ENCODE measurements at places on chromosomes 4 and X.

DNA sequence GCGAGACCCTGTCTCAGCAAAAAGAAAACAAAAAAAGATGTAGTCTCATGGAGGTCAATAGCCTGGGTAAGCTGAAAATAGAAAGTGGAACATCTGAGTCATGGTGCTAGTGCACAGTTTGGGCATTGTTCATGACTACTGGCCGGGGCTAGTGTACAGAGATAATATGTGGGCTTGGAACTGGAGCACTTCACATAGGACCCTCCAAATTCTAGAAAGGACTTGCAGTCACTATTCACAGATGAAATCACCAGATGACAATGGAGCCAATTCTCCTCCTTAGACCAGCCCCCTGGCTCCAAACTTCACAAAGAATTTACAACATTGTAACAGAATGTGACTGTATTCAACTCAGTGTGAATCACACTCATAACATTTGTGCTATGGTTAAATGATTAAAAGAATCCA is 367.8 kb upstream of the SLC7A11 start:
- DNase-seq = no peak

DNA sequence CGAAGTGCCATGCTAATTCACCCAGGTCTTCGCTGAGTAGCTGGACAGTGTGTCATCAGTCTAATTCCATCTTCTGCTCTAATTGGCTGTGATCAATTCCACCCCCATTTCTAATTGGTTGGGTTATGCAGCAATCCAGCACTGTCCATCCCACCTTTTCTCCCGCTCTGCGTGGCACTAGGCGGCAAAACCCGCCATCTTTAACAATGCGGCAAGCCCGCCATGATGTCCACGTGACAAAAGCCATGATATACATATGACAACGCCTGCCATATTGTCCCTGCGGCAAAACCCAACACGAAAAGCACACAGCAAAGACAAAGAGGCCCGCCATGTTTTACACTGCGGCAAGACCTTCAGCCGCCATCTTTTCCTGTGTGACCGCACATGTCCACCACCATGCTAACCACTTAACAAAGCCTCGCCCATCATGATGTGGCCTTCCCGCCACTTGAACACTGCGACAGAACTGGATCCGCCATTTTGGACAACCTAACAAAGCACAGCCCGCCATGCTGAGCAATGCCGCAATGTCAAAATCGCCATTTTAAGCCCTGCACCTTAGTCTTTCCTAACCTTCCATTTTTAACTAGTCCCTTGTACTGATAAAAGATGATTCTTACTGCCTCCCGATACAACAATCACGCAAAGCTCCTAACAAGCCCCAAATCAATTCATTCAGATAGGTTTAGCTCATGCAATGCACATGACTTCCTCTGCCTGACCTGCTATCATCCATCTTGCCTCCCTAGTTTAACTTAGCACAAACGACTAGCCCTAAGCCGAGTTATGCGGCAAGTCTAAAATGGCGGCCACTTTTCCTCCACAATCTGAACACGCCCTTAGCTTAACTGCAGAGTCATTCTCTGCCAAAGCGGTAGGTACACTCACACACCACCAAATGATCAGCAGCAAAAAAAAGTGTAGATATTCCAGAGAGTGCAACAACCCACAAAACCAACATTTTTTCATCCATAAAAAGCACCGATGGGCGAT is 288.3 kb downstream of the CHIC1 start:
- DNase-seq = no peak

GRCh38 chr4:11069581-11070211 is 359.0 kb downstream of the HS3ST1 start:
- no peak for DNase-seq

DNA sequence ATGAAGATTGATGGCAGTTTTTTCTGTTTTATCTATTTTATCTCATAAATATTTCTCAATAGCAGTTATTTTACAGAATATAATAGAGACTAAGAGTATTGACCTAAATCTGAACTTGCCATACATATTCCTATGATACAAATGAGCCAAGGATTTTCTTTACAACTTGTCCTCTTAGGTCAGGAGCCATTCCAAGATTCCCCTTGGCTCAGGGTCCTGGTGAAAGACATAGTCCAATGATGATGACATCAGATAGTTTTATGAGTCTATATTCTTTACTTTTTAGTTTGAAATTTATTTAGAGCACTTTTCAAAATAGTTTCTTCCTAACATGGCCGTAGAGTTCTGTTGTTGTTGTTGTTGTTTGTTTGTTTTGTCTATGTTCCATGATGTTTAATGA is 869.1 kb upstream of the GRID2 start:
- DNase-seq = no peak

DNA sequence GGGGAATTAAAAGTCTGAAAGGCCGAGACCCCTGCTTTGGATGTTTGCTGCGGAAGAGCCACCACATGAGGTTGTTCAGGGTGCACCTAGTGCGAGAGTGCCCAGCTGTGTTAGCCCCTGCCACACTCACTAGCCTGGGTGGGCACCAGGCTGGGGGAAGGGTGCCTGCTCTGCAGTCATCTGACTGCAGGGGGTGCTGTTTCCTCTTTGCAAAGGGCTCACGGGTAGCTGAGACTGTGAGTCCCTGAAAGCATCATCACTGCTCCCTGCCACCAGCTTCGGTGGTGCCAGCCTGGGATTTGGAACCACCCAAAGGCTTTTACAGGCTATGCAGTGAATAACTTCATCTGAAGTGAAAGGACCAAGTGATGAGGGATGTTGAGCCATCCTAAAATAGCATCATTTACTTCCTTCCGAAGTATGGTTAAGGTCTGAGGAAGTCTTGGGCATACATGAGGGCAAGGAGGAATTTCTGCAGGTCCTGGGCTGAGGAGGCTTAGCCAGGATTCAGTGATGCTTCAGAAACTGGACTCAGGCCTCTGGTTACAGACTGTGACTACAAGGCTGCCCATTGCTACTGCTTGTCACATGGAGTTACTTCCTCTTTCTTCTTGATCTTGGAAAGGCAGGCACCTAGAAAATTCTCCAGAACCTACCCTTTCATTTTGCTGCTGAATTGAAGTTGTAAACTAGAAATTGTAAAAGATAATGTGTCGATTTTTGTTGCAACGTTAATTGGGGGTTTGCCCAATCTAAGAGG is 293.2 kb upstream of the PRPS2 start:
- DNase-seq = no peak

- DNase-seq = no peak
Observed at GRCh38 chrX:100353326-100353725, 56.7 kb downstream of the PCDH19 start.

GRCh38 chrX:140918398-140919038 is 83.9 kb upstream of the SPANXB1 start:
- no peak for DNase-seq

DNA sequence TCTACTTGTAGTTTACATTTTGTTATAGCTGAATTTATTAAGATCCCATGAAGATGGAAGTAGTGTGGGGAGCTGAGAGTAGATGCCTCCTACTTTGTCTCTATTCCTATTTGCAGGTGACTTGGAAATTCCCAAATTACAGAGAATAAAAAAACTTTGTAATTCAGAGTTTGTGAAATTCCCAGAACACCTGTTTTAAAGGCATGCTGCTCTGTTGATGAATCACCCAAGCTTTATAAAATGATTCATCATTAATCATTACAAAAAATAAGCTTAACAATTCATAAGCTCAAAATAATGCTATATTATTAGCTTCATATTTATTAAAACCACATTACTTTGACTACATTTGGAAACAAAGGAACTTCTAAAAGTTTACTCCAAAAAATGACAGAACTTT is 856.3 kb downstream of the RPA4 start:
- DNase-seq = no peak

- no peak for DNase-seq
Observed at GRCh38 chr4:151318307-151319006, 6.9 kb downstream of the SH3D19 start.

DNA sequence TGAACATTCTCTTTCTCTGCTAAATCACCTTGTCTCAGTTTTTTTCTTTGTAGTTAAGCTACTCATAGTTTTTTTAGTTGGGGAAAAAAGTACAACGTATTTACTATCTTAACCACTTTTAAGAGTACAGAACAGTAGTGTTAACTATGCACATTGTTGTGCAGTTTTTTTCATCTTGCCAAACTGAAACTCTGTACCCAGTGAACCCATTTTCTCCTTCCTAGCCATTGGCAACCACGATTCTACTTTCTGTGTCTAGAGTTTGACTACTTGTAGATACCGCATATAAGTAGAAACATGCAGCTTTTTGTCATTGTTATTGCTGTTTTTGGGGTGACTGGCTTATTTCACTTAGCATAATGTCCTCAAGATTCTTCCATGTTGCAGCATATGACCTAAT is 10.0 kb downstream of the N4BP2 start:
- no peak for DNase-seq

DNA sequence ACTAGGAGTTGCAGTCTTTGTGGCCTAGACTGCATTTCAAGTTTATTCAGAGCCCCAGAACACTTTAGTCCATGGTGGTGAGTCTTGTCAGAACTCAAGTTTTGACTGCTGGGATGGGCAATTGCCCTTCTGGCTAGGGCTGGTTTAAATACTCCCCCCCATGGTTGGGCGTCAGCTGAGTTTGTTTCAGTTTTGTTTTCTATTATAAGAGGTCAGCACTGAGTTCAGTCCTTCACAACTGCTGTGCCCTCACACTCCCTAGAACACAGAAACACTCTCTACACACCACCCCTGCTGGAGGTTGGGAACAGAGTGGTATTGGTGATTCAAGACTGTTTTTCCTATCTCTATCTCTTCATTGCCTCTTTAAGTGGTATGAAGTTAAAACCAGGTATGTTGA is 217.0 kb downstream of the GUCY2F start:
- DNase-seq = no peak

- no peak for DNase-seq
Observed at GRCh38 chrX:54427837-54428424, 12.3 kb upstream of the TSR2 start.

DNA sequence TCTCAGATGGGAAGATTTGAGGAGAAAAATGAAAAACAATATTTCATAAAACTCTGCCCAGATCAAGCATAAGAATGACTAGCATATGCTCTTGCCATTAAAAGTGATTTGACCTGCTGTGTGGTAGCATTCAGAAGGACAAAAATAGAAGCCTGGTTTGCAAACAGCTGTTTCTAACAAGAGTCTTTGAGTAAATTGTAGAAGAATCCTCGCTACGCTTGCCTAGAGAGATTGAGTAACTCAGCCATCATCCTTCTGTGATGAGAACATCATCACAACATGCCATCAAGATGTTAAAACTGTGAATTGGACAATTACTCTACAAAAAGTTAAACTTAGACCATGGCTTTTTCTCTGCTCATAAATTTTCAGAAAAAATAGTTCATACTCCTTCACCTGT is 168.9 kb upstream of the PUDP start:
- DNase-seq = no peak

DNA sequence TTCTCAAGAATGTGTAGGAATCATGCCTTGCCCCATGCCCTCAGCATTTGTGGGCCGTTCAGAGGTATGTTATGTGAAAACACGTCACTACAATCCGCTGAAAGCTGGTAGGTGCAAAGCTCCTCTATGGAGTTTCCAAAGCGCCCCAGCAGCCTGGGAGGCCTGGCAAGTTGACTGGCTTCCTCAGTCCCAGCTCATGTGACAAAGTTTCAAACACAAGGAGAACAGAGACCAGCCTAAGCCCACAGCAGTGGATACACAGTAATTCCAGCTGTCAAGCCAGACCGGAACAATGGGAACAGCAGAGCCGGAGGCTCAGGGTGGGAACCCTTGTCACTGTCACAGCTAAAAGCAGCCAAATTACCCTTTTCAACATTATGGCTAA is 33.5 kb downstream of the NAT8L start:
- DNase-seq = no peak

DNA sequence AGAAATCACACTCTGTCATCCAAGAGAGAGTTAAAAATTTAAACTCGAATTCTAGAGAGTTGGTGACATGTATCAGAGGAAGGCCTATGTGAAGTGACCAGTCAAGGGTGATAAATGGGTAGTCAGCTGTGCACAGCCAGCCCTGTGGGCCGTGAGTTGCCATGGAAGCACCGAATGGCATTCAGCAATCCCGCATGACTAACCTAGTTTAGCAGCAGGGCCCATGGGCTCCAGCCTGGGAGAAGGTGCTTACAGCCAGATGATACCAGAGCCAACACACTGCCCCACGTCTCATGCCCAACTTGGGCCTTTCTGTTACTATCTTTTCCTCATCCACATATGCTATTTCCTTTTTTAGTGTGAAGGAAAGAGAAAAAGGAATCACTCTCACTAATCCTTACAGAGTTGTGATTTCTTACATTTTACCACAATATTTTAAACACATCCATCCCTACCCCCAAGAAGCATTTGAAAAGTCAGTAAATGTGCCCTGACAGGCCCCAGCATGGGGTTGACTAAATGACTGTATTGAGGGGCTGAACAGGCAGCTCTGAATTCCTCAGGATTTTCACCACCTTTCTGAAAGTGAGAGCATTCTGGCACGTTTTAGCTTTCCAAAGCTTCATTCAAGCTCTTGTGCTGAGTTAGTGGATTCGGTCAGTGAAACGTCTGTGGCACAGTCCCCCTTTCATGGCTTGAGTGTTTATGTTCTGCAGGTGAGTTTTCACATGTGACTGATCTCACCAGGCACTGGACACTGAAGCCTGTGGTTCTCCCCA is 104.2 kb downstream of the AFF1 start:
- no peak for DNase-seq

GRCh38 chrX:74063426-74064155 is 240.4 kb upstream of the ZCCHC13 start:
- no peak for DNase-seq

DNA sequence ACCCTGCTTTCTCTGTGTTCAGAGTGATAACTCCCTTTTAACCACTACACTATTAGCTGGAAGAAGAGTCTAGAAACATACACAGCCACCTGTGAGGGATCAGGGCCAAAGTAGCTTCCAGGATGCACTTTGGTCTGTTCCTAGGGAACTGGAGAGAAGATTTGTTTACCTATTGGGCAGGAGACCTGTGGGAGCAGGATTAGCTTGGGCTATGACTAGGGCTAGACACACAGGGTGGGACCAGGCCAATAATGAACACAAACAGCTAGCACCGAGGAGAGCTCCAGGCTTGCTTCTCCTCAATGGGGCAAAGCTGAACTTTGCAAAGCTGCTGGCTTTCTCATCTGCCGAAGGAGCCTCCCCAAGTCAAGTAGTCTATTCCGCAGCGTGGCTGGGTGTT is 24.4 kb upstream of the MAP7D3 start:
- DNase-seq = no peak
